ENCODE measurements at places on chromosomes 11 and 22. TPM values are rescaled to one million over a fixed set of nuclear protein-coding genes. Genes with fewer than 3 reads are reported as not detected.

DNA sequence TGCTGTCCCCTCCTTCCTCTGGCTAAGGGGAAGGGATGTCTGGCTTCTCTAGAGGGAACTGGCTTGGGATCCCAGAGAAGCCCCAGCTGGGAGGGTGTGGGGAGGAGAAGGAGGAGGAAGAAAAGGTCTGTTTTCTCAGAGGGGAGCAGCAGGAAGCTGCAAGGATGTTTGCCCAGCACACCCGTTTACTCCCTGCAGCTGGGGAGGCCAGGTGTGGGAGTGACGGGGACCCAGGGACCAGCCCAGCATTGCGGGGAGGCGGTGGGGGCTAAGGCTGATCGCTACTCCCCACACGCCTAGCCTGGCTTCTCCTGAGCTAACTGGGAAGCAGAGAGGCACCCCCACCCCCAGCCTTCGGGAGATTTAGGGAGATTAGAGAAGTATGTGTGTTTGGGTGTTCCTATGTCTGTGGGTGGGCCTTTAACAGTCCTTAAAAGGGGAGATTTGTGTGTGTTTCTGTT is 3.9 kb downstream of the CREB3L1 start:
- no peaks in the 10 kb centered on the region for H3K36me3 ChIP-seq
- H3K4me3 ChIP-seq = no peak overlapping the region
- peak overlapping the region; percentile 27 for H3K27ac ChIP-seq
- H3K27me3 ChIP-seq = peaks cover 18% of the 10 kb centered on the region

DNA sequence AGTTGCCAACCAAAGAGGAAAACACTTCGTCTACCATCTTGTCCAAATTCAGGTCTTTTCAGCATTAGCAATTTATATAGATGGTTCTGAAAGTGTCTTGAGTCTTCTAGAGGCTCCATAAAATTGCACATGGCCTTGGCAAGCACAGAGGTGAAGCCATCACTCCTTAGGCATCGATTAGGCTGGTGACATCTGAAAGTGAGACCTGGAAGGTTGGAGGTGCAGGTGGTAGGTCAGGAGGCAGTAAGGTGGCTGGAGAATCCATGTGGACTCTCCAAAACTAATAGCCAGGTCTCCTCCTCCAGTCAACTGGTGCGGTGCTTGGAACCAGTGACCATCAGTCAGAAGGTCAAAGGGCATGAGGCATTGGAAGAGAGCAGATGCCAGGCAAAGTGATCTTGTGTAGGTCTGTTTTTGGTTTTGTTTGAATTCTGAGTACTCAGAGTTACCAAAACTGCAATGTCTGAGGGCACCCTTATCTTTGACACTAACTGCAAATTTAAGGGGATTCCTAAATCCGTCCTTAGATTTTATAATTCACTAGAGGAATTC is 6.6 kb upstream of the APOL2 start:
- no peaks in the 10 kb centered on the region for H3K27me3 ChIP-seq
- no peak overlapping the region for H3K27ac ChIP-seq
- H3K36me3 ChIP-seq = no peaks in the 10 kb centered on the region
- no peaks in the 10 kb centered on the region for H3K4me1 ChIP-seq
- DNase-seq = no peak
- no peak overlapping the region for H3K4me3 ChIP-seq

DNA sequence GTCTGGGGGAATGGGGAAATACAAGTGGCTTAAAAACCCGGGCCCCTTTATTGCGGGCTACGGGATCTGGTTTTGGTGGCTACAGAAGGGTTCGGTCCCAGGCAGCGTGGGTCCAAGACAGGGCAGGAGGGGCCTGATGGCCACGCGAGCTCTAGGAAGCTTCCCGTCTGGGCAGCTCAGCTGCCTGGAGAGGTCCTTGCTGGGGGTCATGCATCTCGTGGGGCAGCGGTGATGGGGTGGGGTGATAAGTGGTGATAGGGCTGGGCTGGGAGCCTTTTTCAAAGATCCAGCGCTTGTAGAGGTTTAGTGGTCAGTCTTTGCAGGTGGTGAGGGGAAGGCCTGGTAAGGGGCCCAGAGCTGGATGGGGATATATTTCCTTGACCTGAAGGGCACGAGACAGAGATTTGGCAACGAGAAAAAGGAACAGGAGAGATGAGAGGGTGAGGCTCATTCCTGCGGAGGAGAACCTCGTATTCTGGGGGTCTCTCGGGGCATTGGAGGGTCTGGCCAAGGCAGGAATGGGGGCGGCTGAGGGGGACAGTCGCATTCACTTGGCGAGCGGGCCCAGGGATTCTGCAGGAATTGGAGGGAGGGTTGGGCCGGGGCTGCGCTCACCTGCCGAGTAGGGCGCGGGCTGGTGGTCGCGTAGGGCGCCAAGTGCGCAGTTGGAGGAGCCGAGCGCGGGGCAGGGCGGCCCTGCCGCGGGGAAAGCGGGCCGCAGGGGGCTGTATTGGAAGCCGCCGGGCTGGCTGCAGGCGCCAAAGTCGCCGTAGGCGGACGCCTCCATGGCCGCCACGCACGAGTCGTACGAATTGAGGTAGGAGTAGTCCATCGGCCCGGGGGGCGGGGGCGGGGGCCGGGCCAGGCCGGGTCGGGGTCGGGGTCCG is 560 bp downstream of the PHOX2A start:
- H3K4me3 ChIP-seq = no peak overlapping the region
- H3K27me3 ChIP-seq = peaks cover 60% of the 10 kb centered on the region
- no peak overlapping the region for H3K27ac ChIP-seq
- H3K36me3 ChIP-seq = no peaks in the 10 kb centered on the region
- H3K4me1 ChIP-seq = peaks cover 11% of the 10 kb centered on the region
- DNase-seq = no peak

DNA sequence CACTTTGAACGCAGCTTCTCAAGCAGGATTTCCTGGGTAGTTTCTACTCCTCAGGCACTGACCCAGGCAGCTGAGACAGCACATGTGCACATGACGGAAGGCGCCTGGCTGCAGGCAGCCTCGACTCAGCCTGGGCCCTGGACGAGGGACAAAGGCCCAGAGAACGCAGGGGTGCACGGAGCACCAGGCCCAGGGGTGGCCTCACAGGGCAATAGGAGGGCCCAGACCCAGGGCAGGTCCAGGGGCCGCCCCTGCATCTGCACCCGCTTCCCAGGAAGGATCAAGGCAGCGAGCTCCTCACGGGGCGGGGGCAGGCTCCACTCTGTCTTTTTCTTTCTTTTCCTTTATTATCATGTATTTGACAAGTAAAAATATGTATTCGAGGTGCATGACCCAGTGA is 208.4 kb downstream of the BRD1 start:
- DNase-seq = no peak
- H3K4me3 ChIP-seq = no peak overlapping the region
- no peaks in the 10 kb centered on the region for H3K4me1 ChIP-seq
- no peak overlapping the region for H3K27ac ChIP-seq
- H3K27me3 ChIP-seq = no peaks in the 10 kb centered on the region

DNA sequence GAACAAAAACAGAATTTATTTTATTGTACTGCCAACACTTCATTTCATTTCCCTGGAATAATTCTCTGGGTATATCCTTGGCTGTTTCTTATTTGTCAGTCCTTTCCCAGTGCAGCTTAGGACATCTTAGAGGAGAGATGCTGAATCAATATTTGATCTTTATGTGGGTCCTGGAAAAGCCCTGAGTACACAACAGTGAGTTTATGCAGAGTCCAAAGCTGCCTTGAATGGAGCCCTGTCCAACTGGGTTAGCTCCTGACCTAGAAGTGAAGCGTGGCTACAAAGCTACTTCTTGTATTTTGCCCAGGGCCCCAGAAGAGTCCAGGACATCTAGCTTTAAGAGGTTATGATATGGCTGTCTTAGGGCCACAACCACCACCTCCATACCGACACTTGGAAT is 378.0 kb upstream of the FAT3 start:
- H3K4me1 ChIP-seq = no peaks in the 10 kb centered on the region
- H3K4me3 ChIP-seq = no peak overlapping the region
- no peak overlapping the region for H3K27ac ChIP-seq

GRCh38 chr22:38109371-38110001 is 998 bp downstream of the BAIAP2L2 start:
- DNase-seq = peak; percentile 13
- no peaks in the 10 kb centered on the region for H3K27me3 ChIP-seq
- no peaks in the 10 kb centered on the region for H3K36me3 ChIP-seq
- no peak overlapping the region for H3K4me3 ChIP-seq
- H3K27ac ChIP-seq = no peak overlapping the region

- no peak overlapping the region for H3K4me3 ChIP-seq
- no peaks in the 10 kb centered on the region for H3K4me1 ChIP-seq
- no peaks in the 10 kb centered on the region for H3K27me3 ChIP-seq
Measured at GRCh38 chr22:43508489-43508888, 96.7 kb downstream of the MPPED1 start.

- no peak overlapping the region for H3K4me3 ChIP-seq
- H3K36me3 ChIP-seq = peaks cover 50% of the 10 kb centered on the region
- H3K4me1 ChIP-seq = peaks cover 66% of the 10 kb centered on the region
- no peak overlapping the region for H3K27ac ChIP-seq
Measured at GRCh38 chr11:128757235-128757711, 63.4 kb downstream of the FLI1 start.

OR4C45 gene
- not detected for total RNA-seq

Data from CD8-positive, alpha-beta memory T cell (primary cell).